ENCODE measurements at places on chromosomes 4 and X. TPM values are rescaled to one million over a fixed set of nuclear protein-coding genes. Genes with fewer than 3 reads are reported as not detected.

The SSX7 gene
- total RNA-seq = not detected

The CABS1 gene
- total RNA-seq = not detected

The VEGFD gene
- total RNA-seq = 0.46 TPM

The SYNPO2 gene
- 8.1 TPM for total RNA-seq

The RAB40AL gene
- 0.46 TPM for total RNA-seq

The TIGD4 gene
- 7.2 TPM for total RNA-seq

The CXCL11 gene
- not detected for total RNA-seq

The MAOA gene
- 64.1 TPM for total RNA-seq

The INTS12 gene
- 37.8 TPM for total RNA-seq

The ARHGAP36 gene
- 8.5 TPM for total RNA-seq

The AKAP14 gene
- 5.1 TPM for total RNA-seq

The ENAM gene
- not detected for total RNA-seq

All from diencephalon (tissue), 1 donor.